CD4-positive, alpha-beta T cell treated with Interleukin-17A for 1 hour (primary cell): ENCODE measurements at places on chromosomes 2 and 18.
A peak's percentile ranks its signal among the peaks of the same experiment; 100 is the strongest.

- no peak for DNase-seq
Observed at GRCh38 chr18:77560341-77560992, 310.8 kb downstream of the GALR1 start.

GRCh38 chr2:191165176-191165643 is 14.4 kb upstream of the STAT4 start:
- DNase-seq = peak; percentile 63

GRCh38 chr2:85714841-85715240 is 20.7 kb downstream of the GNLY start:
- no peak for DNase-seq

DNA sequence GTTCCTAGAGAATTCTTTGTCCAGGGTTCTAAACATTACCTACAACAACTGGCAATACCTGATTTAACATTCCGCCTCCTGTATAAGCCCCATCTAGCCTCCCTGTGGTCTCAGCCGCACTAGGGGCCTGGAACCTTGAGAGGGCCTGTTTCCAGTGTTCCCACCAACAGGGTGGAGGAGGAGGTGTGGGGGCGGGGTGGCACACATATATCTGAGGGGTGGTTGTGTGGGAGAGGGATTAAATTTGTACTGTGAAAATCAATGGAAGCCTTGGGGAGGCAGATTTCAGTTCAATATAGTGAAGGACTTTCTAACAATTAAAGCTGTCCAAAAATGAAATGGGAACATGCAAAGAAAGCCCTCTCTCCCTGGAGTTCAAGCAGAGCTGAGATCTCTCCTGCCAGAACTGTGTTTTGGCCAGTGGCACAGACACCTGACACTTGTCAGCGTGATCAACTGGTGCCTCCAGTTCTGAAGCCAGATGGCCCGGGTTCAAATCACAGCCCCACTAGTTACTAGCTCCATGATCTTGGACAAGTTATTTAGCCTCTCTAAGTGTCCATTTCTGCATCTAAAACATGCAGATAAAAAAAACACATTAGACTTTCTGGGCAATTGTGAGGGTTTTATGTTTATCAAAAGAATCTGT is 17.0 kb upstream of the FZD7 start:
- no peak for DNase-seq

DNA sequence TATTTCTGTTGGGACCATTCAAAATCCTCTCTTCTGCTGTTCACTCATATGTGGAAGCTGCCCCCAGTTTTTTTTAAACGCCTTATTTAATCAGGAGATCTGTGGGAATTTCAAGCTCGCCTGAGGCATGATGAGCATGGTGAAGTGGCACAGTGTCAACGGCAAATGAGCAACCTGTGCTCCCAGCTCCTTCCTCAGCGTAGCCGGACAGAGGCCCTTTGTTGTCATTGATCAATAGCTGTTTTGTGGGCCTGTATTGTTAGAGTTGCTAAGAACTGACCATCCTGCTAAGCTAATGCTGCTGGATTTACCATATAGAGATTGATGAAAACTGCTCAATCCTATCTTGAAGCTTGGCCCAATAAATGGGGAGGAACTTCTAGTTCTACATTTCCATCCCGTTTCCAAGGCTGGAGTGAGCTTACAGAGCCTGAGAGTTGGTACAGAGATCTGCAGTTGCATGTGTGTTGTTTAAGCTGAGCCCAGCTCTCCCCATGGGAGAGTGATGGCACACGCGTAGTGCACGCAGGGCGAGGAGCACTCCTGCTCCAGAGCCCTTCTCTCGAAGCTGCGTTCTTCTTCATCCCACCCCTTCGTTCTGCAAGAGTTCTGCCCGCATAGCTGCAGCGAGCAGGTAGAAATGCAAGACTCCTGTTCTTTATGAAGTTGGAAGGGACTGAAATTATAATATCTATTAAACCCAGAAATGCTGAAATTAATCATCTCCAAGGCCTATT is 108.8 kb downstream of the RTN4 start:
- DNase-seq = no peak

GRCh38 chr18:48922801-48923730 is 27.7 kb downstream of the SMAD7 start:
- peak; percentile 44 for DNase-seq

DNA sequence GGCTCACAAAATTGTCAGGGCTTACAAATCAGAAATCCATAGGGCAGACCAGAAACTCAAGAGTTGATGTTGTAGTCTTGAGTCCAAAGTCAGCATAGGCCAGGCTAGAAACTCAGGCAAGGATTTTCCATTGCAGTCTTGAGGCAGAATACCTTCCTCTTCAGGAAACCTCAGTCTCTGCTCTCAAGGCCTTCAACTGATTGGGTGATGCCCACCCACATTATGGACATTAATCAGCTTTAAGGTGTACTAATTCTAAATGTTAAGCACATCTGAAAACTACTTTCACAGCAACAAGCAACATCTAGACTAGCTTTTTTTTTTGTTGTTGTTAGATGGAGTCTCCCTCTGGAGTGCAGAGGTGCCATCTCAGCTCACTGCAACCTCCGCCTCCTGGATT is 31.3 kb upstream of the ZNF512 start:
- no peak for DNase-seq

GRCh38 chr2:131043199-131044074 is 49.8 kb downstream of the FAM168B start:
- no peak for DNase-seq

DNA sequence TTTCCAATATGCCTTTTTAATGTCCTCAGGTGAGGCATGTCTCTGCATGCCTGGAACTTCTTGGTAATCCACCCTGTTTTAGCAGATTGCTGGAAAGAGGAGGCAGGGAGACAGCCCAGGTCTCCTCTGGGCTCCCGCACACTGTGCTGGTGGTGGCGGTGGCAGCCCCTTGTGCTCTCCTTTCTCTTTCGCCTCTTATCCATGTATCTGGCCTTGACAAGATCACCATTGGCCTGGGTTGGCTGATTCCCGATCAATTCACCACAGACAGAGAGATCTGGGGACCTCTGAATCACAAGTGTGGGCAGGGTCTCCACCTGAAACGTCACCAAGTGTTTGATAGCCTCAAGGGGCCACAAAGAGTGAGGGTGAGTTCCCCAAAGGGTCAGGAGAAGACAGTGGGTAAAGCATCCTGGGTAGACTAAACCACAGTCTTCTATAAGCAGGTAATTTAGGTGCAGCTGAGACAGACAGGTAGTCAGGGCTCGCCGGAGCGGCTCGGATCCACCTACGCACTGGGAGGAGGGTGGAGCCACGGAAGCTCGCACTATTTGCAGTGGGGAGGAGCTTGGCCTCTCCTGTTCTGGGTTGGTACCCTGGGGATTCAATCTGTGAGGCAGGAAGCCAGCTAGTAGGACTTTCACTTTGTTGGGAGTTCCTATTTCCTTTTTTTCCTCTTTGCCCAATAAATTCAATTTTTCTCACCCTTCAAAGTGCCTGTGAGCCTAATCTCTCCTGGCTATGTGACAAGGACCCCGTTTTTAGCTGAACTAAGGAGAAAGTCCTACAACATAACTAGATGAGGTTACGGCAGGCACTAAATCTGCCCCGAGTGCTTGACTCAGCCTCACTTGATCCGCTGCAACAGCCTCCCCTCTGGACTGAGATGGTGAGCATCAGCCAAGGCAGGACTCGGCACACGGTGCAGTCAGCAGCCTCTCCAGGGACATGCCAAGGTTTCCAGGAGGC is 57.6 kb downstream of the SLC4A3 start:
- DNase-seq = peak; percentile 33

DNA sequence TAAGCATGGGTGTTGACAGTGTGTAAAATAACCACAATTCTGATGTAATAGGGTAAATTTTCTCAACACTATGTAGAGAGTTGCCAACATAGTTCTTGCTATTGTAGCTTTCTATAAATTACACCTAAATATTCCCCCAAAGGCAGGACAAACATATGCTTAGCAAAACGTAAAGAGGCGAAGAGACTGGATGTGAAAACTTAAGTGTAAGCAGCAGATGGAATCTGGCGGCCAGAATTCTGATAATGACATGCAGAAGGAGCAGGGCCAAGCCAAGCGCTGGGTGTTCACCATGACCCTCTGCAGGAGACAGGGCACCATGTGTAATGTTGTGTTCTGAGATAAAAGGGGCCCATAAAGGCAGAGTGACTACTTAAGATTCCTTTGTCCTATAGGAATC is 105.2 kb upstream of the ZNF521 start:
- DNase-seq = no peak

GRCh38 chr2:178066890-178067669 is 5.5 kb downstream of the PDE11A start:
- no peak for DNase-seq

GRCh38 chr18:33946336-33946735 is 278.4 kb downstream of the NOL4 start:
- DNase-seq = no peak

GRCh38 chr2:161170958-161171932 is 11.0 kb downstream of the TANK start:
- no peak for DNase-seq

GRCh38 chr2:186569897-186570296 is 20.0 kb upstream of the ITGAV start:
- DNase-seq = no peak

DNA sequence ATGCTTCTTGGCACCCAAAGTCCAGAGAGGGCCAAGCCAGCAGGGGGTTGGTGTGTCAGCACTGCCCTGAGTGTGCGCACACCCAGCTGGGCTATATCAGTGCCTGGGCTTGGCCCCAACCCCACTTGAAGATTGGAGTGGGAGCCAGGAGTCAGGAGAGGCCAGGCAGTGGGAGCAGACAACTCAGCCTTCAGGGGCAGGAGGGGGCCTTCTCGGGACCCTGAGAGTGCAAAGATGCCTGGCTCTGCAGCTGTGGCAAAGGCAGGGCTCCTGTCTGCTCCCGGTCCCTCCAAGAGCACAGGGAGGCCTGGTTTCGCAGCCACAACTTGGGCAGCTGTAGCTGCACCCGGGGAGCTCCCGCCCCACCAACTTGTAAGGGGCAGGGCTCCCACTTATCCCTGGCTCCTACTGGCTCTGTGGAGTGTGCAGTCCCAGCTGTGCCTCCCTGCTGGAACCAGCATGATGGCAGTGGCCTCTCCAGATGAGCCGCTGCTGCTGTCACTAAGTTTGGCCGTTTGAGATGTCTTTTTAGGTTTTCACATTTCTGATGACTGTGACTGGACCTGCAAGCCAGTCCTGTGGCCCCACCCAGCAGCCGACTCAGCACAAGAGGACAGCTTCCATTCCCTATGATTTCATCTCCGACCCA is 148.8 kb upstream of the HS6ST1 start:
- DNase-seq = no peak

DNA sequence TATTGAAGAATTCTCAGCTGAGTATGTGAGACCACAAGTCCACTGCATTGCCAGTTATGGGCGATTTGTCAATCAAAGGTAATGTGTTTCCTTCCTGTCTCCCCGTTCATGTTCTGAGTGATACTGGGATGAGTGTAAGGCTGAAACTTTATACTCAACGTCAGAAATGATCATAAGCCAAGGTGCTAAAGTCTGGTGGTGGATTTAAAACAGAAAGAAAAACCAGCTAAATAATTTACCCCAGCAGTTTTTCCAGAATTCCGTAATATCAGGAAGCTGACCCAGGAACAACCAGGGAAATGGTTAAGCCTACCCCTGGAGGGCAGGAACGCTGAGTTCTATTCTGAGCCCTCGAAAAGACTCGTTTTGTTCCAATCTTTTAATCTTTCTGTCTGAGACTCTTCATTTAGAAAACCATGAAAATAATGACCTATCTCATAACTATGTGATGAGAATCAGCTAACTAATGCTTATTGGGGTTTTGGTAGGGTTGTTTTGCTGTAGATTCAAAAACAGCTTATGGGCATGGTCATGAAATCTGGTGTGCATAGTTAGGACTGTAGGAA is 149.6 kb downstream of the LAMA3 start:
- no peak for DNase-seq

DNA sequence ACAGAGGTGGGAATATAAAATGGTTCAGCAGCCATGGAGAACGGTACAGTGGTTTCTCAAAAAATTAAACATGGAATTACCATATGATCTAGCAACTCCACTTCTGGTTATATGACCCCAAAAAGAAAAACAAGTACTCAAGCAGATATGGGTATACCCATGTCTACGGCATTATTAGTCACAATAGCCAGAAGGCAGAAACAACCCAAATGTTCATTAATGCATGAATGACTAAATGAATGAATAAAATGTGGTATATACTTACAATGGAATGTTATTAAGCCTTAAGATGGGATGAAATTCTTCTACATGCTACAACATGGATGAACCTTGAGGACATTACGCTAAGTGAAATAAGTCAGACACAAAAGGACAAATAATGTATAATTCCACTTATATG is 266.8 kb upstream of the FBXO11 start:
- no peak for DNase-seq

DNA sequence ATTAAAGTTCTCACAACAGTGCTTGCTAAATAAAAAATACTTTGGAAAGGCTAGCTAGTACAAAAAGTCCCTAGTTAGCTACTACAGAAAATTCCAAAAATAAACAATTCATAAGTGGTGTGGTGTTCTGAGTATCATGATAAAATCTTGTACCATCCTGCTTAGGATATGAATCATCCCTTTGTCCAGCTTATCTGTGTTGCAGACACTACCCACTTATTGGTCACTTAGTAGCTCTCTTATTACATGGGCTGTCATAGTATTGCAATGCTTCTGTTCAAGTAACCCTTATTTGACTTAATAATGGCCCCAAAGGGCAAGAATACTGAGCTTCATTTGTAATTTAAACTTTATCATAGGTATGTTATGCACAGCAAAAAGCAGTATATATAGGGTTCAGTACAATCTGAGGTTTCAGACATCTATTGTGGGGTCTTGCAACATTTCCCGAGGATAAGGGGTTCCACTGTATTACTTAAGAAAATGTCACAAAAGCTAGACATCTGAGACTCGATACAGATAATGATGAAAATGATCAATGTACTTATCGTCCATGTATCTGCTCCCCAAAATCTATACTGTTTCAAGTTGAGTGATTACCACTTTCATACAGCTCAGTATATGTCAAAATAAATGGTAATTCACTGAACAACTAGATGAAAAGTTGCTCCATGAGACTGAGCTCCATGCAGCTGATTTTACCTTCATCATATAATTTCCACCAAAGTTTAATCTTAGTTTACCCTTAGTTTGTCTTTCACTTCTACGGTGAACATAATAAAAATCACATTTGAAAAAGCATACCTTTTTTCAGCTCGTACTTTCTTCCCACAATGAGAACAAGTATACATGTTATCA is 93.8 kb downstream of the C2orf74 start:
- no peak for DNase-seq

- no peak for DNase-seq
Observed at GRCh38 chr2:18829976-18830375, 240.6 kb upstream of the NT5C1B start.

DNA sequence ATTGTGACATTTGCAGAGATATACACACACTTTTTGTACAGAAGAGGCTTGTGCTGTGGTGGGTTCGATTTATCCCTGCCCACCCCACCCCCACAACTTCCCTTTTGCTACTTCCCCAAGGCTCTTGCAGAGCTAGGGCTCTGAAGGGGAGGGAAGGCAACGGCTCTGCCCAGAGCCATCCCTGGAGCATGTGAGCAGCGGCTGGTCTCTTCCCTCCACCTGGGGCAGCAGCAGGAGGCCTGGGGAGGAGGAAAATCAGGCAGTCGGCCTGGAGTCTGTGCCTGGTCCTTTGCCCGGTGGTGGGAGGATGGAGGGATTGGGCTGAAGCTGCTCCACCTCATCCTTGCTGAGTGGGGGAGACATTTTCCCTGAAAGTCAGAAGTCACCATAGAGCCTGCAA is 40.0 kb downstream of the STEAP3 start:
- DNase-seq = no peak
